ENCODE measurements at places on chromosomes 16 and 17. TPM values are rescaled to one million over a fixed set of nuclear protein-coding genes. Genes with fewer than 3 reads are reported as not detected.
A peak's percentile ranks its signal among the peaks of the same experiment; 100 is the strongest.

DNA sequence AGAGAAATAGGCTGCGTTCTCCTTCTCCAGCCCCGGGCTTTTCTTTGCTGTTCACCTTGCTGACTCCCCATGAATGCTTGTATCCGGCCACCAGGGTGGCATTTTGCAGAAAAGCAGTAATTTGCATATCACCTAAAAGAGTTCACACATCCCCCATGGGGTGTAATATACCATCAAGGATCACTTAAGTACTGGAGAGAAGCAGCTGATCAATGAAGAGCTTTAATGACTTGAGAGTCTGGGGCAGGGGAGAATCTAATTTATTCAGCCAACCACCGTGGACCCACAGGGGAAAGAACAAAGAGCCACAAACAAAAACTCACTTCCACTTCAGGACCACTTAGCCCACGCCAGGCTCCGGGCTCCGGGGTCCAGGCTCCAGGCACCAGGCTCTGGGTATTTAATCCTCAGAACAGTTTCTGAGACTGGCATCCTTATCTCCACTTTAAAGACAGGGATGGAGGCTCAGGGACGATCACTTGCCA is 33.9 kb upstream of the SEC14L1 start:
- no peak for DNase-seq

DNA sequence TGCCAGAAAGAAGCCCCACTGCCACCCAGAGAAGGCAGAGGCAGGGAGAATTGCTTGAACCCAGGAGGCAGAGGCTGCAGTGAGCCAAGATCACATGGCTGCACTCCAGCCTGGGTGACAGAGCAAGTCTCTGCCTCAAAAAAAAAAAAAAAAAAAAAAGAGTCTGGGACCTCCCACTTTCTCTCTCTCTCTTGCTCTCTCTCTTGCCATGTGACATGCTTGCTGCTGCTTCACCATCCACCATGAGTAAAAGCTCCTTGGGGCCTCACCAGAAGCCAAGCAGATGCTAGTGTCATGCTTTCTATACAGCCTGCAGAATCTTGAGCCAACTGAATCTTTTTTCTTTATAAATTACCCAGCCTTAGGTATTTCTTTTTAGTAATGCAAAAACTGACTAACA is 21.5 kb upstream of the SRSF1 start:
- DNase-seq, result no peak

DNA sequence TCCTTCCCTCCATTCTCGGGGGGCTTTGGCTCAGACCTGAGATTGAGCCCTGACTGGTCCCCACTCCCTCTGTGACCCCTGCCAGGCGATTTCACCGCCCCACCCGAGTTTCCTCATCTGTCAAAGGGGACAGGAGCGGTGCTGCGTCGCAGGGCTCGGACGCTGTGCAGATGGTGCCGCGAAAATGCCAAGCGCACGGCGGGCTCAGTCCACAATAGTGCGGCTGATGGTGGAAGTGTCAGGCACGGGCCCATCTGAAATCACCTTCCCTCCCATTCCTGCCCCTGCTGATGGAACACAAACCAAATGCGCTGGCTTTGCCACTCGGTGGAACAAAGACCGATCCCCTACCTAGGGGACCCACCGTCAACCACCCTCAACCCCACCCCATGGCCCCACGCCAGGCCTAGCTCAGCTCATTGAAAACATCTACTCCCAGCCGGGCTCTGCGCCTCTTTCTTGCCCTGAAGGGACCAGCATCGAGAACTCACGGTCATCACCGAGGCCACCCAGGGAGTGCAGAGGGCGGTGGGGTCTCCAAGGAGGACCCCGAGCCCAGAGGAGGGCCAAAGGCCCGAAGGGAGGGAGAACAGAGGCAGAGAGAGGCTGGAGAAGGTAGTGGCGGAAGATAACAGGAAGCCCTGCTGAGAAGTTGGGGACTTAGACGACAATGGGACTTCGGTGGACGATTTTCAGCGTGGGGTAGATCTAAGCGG is 1.4 kb downstream of the CARHSP1 start:
- DNase-seq, result no peak

GRCh38 chr16:86222965-86223551 is 287.3 kb upstream of the FOXF1 start:
- DNase-seq, result no peak

DNA sequence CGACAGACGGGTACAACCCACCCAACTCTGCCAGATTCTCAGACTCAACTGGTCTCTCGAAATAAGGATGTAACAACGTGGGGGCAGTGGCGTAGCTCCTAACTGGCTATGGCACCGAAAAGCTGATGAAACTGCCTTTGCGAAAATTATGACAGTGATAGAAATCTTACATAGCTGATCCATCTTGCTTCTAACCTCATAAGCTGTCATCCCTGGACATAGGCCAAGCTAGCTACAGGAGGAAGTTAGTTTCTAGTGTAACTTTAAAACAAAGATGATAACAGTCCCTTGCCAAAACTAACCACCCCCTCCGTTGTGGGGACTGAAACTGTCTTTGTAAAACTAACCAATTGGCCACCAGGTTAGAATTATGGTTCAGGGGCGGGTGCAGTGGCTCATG is 220.1 kb downstream of the SLC39A11 start:
- DNase-seq, result no peak

DNA sequence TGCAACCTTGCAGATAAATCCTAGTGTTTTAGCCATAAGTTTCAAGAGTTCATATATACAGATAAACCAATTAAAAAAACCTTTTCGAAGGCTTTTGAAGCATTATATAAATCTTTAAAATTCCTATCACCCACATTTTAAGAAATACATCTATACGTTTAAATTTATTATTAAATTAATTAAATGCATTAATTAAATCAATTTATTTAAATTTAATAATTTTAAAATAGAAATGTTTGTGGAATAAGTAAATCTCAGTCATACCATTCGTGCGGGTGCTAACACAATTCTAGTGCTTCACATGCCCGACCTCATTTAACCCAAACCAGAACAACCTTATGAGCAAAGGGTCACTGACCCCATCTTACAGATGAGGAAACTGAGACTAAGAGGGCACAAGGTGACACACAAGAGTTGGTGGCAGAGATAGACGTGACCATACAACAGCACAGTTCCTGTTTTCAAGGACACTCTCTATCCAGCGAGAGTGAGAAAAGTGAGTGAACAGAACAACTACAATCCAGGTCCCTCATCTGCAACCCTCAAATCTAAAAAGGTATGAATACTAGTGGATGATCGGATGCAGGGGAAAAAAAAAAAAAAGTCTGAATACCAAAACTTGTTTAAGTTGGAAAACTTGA is 1.4 kb downstream of the NSMCE1 start:
- no peak for DNase-seq

GRCh38 chr17:40498281-40499084 is 2.9 kb downstream of the TNS4 start:
- peak; percentile 48 for DNase-seq

COG4 gene
- 45.3 TPM for total RNA-seq

RASD1 gene
- 0.26 TPM for total RNA-seq

ITGAD gene
- not detected for total RNA-seq

SLC16A6 gene
- total RNA-seq, result 0.26 TPM
